SJSA1 (cell line): ENCODE measurements at places on chromosomes 16 and 17. TPM values are rescaled to one million over a fixed set of nuclear protein-coding genes. Genes with fewer than 3 reads are reported as not detected.

DNA sequence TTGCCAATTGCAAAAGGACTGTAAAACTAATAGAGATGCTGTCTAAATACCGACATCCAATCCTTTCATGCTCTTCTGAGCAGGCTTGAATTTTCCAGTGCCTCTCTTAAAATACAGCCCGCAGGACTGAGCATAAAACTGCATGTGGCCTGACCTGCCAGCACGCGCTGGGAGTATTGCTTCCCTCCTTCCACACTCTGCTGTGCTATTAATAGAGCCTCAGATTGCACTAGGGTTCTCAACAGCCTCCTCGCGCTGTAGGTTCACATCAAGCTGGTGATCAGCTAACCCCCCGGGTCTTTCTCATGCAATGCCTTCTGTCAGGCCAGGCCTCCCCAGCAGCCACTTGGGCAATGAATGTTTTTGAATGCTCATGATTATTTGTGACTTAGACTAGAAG lies 14.2 kb upstream of the MSI2 start:
- H3K36me3 ChIP-seq, result no peaks in the 10 kb centered on the region
- 0 out of 2 replicates have a peak, but pooled peaks cover 3% of the 10 kb centered on the region for H3K4me1 ChIP-seq
- H3K27me3 ChIP-seq, result no peaks in the 10 kb centered on the region
- no peak overlapping the region for H3K27ac ChIP-seq
- no peak overlapping the region for H3K4me3 ChIP-seq
- no peak for DNase-seq

- no peak overlapping the region for H3K4me3 ChIP-seq
- DNase-seq, result no peak
- peaks cover 10% of the 10 kb centered on the region for H3K4me1 ChIP-seq
- H3K27ac ChIP-seq, result no peak overlapping the region
Observed at GRCh38 chr17:78426293-78426879, 47.9 kb downstream of the PGS1 start.

The PNMT gene
- not detected in 2 replicates for total RNA-seq

GRCh38 chr16:30065943-30066760 lies 592 bp downstream of the ALDOA start:
- DNase-seq, result peak; percentile 68
- H3K4me1 ChIP-seq, result peaks cover 30% of the 10 kb centered on the region
- H3K36me3 ChIP-seq, result peaks cover 61% of the 10 kb centered on the region
- peak overlapping the region; percentile 79 for H3K4me3 ChIP-seq
- H3K27ac ChIP-seq, result peak overlapping the region; percentile 65

The GRAP gene
- total RNA-seq, result 1.1 and 3.0 TPM in 2 replicates

DNA sequence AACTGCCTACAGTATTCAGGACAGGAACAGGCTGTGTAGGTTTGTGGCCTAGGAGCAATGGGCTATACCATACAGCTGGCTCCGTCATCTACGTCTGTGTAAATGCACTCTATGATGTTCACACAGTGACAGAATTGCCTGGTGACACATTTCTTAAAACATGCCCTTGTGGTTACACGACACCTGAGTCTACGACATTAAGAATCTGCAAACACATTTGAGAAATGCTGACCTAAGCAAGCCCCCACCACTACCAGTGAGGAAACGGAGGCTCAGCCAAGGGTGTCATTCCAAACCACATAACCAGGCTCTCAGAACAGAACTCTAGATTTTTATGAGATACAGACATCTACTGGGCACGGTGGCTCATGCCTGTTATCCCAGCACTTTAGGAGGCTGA lies 23.5 kb downstream of the USP36 start:
- H3K4me3 ChIP-seq, result no peak overlapping the region
- H3K36me3 ChIP-seq, result peaks cover 92% of the 10 kb centered on the region
- H3K27ac ChIP-seq, result no peak overlapping the region
- H3K27me3 ChIP-seq, result no peaks in the 10 kb centered on the region
- DNase-seq, result no peak

DNA sequence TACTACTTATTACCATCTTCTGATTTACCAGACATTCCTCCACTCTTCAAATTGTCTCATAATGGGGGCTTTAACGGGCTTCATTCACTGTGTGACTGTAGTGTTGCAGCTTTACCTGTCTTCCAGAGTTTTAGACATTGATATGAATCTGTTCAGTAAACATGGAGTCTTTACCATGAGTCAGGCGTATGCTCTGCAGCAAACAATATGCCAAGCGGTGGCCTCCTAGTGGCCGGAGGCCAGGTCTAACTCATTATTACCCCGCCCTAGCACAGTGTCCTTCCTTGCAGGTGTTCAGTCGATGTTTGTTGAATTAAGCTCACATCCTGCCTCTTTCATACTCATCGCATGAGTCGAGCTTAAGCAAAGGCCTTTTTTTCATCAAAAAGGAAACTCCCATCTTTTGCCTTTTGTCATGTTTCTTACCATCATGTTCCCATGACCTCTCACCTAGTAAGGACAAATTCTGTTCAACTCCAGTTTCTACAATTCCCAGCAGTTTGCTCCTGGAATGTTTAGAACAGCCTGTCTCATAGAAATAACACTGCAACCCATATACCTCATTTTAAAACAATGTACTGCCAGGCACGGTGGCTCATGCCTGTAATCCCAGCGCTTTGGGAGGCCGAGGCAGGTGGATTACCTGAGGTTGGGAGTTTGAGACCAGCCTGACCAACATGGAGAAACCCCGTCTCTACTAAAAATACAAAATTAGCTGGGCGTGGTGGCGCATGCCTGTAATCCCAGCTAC lies 39.4 kb downstream of the TUBD1 start:
- H3K4me1 ChIP-seq, result peaks cover 68% of the 10 kb centered on the region
- peak overlapping the region; percentile 98 for H3K27ac ChIP-seq
- no peaks in the 10 kb centered on the region for H3K27me3 ChIP-seq
- H3K4me3 ChIP-seq, result no peak overlapping the region
- DNase-seq, result peak; percentile 97
- no peaks in the 10 kb centered on the region for H3K36me3 ChIP-seq

The GDPD1 gene
- 0.78 and 1.2 TPM in 2 replicates for total RNA-seq

- no peaks in the 10 kb centered on the region for H3K4me1 ChIP-seq
- no peak for DNase-seq
- no peak overlapping the region for H3K27ac ChIP-seq
- peaks cover 30% of the 10 kb centered on the region for H3K27me3 ChIP-seq
- H3K4me3 ChIP-seq, result no peak overlapping the region
Observed at GRCh38 chr17:1274245-1274608, 4.0 kb downstream of the BHLHA9 start.

The KRT9 gene
- total RNA-seq, result not detected in 2 replicates

DNA sequence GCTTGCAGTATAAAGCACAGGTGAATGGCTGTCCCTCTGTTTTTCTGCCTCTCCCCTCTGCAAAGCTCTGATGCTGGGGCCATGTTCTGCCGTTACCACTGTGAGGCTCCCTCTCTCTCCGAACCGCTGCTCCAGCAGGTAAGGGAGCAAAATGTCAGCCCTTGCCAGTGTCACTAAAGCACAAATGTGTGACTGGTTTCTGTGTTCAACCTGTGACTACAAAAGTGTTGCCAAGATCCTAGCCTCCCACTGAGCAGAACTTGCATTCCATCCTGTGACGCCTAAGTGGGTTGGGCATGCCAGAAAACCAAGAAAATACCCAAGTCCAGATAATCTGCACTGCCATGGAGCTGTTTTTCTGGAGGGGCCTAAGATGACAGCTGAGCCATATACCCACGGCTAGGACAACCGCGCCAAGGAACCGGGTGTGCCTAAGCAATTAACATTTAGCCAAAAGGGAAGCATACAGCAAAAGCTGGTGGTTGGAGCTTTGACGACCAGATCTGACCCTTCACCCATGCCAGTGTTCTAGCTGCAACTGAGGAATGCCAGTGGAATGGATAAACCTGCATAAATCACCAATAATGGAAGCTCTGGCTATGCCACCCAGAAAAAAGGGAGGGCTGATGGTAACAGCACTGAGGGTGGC lies 35.0 kb downstream of the PSME3IP1 start:
- peaks cover 42% of the 10 kb centered on the region for H3K36me3 ChIP-seq
- peaks cover 27% of the 10 kb centered on the region for H3K4me1 ChIP-seq
- DNase-seq, result no peak

The EXOC3L1 gene
- not detected in 2 replicates for total RNA-seq

DNA sequence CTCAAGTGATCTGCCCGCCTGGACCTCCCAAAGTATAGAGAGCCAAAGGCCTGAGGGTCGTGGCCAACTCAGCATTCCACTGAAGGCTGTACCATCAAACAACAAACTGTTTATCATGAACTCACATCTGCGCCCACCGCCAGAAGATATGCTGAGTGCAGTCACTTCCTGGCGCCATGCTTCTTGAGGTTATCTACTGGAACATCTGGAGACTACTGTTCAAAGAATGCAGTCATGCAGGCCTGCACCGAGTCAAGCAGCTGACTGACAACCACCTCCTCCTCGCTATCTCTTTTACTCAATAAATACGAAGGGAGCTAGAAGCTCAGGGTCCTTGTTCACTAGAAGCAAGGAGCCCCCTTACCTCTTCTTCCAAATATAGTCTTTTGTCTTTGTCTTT lies 473.9 kb upstream of the EEF2KMT start:
- H3K27ac ChIP-seq, result no peak overlapping the region
- peaks cover 1% of the 10 kb centered on the region; the same call in 1 of the 2 replicates for H3K27me3 ChIP-seq
- H3K4me1 ChIP-seq, result no peaks in the 10 kb centered on the region
- H3K4me3 ChIP-seq, result no peak overlapping the region
- no peak for DNase-seq
